ENCODE measurements at places on chromosomes 2 and 18.

- no peak for ATAC-seq
Observed at GRCh38 chr2:28972778-28973335, 8.2 kb upstream of the TOGARAM2 start.

GRCh38 chr2:170836027-170836426 is 19.3 kb downstream of the GAD1 start:
- ATAC-seq, result no peak

- no peak for ATAC-seq
Observed at GRCh38 chr2:20170704-20171250, 54.2 kb downstream of the SDC1 start.

DNA sequence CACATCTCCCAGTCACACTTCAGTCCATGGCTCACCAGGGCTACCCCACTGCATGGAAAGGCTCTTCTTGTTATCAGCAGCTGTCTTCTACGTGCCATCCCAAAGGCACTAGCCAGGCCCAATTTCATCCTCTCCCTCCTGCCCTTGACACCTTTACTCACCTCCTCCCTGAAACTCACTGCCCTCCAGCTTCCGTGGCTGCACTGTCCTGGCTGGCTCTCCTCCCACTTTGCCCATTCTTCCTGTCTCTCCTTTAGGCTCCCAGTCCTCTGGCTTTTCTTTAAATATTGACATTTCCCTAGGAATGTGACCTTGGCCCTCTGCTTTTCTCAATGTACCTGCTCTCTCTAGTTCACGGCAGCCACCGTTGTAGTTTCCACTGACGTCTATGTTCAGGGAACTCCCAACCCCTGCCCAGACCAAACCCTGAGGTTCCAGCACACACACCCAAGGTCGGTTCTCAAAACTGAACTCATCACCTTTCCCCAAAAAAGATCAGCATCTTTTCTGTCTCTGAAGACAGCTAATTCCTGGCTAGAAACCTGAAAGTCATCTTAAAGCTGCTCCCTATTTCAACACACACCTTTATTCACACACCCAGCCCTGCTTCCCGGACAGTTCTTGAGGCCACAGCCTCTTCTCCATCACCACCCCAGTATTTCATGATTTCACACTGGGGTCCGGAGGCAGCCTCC is 36.7 kb downstream of the WDFY1 start:
- no peak for ATAC-seq

- ATAC-seq, result no peak
Observed at GRCh38 chr2:37794717-37795116, 123.3 kb upstream of the CDC42EP3 start.

DNA sequence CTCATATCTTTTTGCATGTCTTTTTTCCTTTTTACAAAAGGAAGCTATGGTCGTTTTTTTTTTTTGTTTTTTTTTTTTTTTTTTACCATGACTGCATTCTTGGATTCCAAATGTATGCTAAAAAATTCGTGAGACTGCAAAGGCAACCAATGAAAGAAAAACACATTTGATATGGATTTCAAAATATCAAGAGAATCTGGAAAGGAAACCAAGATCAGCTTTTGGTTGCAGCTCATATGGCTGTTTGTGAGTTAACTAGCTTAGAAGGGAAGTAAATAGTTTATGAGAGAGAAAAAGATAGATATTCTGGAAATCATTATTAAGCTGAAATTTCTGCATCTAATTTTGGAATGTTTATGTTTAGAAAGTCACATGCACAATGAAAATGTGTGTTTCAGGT is 110.3 kb downstream of the PRPF40A start:
- ATAC-seq, result no peak

GRCh38 chr18:22556222-22557167 is 138.8 kb upstream of the CTAGE1 start:
- ATAC-seq, result no peak
